Right lobe of liver (tissue), 6 donors: ENCODE measurements at places on chromosomes 7 and 10.

DNA sequence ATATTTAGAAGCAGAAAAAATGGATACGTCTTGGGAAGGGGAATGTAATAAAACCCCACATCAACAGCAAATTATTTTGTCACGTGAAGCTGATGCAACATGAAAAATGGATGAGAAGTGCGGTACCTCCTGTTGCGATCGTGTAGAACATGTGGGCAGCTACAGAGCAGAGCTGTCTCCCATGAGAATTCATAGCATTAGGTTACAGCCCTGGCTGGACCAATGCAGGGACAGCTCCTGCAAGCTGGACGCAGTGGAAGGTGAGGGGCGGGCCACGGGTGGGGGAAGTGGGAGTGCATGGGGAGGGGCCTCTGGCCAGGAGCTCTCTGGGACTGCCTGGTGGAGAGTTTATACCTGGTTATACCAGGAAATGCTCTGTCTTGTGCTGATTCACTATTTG is 120.3 kb downstream of the GATA3 start:
- DNase-seq = no peak

DNA sequence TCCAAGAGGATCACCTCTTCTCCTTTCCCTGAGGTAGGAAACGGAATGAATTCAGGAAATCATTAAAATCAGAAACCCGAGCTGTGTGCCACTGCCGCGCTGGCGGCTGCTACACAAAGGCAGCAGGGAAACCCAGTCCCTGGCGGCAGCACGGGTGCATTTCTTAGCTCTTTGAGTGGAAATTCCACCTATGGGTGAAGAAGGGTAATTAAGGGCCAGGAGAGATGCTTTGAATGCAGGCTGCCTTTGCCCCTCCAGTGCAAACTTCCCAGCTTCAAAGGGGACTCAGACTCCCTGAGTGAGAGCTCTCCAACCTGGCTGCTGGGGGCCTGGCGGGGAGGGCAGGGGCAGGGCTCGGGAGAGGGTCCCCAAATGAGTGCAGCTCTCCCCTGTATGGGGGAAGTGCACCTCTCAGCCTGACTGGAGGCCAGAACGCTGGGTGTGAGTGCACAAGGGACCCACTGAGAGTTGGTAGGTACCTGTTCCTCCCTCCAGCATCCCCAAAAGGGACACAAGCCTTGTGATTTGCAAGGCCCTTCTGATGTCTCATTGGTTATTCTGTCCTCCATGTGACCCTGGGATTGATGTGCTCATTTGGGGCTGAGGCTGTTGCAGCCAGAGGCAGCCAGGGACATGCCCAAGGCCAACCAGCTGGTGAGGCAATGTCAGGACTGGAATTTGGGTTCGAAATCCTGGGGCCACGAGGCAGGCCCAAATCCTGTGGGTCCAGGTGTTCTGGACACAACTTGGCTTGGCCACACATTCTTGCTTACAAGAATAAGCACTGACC is 16.3 kb upstream of the ZMIZ1 start:
- DNase-seq = peak; percentile 33

DNA sequence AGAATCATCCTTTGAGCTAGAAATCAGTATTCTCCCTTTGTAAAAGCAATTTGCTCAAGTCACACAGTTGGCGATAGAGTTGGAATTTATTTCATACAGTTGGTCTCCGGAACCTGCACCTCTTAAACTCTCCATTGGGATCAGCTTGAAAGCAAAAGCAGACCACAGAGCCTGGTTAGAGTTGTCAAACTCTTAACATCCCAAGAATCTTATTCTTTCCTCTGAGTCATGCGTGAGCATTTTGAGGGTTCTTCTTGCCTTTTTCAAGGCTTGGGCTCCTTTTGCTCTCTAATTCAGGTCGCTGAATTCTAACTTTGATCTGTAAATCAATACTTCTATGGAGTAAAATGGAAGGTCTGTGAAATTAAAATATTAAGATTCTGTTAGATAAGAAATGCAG is 19.6 kb upstream of the SCIN start:
- no peak for DNase-seq

DNA sequence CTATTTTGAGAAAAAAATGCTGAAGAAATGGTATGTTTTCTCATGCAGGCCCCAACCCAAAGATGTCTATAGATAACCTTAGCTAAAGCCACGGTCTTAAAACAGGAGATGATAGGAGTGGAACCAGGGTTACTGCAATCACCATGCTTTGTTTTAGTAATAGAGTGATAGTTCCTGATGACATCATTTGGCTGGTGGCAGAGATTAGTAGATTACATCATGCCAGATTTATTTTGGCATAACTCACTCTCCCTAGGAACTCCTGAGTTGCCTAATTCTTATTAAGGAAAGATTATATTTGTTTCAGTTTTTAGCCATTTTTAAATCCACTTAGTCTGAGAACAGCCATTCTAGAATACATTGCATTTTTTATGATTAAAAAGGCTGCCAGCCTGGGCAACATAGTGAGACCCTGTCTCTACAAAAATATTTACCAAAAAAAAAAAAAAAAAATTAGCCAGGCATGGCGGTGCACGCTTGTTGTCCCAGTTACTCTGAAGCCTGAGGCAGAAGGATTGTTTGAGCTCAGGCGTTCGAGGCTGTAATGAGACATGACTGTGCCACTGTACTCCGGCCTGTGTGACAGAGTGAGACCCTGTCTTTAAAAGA is 17.8 kb downstream of the ENO4 start:
- no peak for DNase-seq

DNA sequence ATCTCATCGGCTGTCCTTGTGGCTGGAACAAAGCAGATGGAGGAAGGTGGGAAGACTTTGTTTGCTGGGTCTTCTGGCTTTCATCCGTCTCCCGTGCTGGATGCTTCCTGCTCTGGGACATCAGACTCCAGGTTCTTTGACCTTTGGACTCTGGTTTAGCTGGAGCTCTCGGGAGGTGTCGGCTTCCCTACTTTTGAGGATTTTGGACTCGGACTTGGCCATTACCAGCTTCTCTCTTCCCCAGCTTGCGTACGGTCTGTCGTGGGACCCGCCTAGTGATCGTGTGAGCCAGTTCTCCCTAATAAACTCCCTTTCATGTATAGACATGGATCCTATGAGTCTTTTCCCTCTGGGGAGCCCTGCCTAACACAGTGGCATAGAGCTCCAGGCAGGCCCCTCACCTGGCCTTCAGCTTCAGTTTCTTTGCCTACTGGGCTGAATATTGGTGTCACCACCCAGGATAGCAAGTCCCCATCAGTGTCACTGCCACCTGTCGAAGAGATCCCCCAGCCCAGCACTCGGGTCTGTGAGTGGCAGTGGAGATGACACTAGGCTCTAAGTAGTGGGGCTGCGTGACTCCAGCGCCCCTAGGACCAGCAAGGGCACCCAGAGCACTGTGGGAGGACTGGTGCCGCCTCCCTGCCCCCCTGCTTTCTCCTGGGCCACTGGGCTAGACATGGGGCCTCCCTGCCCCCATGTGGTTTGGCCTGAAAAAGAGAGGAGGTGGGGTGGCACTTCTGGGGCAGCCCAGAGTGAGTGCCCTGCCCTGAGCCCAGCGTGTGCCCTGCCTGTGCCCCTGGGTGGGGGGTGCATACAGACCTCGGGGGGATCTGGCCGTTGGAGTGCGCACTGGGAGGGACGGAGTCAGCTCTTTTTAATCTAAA is 135.6 kb downstream of the LHPP start:
- DNase-seq = no peak

GRCh38 chr7:2084331-2084730 is 148.4 kb downstream of the MAD1L1 start:
- no peak for DNase-seq

DNA sequence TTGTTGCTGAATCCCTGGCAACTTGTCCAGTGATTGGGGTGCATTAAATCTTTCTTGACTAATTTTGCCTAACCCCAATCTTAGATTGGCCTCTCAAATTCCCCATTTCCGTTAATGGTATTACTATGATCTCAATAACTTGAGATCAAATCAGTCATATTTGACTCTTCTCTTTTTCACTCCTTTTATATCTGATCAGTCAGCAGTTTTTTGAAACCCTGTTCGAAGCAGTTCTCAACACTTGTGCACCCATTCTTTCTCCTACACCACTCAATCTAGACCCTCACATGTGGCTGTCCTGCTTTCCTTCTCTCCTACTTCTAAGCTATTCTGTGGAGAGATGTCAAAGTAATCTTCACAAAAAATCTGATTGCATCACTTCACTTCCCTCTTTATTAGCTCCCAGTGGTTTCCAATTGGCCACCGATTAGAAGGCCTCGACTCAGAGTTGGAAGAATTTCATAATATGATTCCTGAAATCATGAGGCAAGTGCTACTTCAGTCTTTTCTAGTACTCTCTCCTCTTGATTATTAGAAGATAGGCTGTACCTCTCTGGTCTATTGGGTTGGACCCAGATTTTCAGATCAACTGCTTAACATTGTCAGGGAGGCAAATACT is 128.9 kb downstream of the ZNF365 start:
- DNase-seq = no peak

DNA sequence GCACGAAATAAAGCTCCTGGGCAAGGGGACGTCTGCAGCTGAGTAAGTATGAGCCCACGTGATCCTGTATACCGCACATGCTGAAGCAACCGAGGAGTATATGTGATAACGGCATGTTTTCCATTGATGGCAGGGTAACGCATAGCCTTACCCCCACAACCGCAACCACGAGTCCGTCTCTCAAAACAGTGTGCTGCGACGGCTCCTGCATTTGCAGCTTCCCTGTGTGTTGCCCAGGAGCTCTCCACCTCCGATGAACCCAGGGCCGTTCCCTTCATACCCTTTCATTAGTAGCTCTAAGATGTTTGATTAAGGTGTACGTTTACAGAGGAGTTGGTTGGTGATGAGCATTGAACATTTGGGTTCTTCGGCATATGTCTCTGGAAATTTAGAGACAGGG is 69.3 kb downstream of the MGMT start:
- no peak for DNase-seq

GRCh38 chr10:127358337-127358736 is 161.9 kb upstream of the INSYN2A start:
- no peak for DNase-seq

- DNase-seq = no peak
These were observed 52.6 kb downstream of the CACNA2D1 start for GRCh38 chr7:82390936-82391335.

DNA sequence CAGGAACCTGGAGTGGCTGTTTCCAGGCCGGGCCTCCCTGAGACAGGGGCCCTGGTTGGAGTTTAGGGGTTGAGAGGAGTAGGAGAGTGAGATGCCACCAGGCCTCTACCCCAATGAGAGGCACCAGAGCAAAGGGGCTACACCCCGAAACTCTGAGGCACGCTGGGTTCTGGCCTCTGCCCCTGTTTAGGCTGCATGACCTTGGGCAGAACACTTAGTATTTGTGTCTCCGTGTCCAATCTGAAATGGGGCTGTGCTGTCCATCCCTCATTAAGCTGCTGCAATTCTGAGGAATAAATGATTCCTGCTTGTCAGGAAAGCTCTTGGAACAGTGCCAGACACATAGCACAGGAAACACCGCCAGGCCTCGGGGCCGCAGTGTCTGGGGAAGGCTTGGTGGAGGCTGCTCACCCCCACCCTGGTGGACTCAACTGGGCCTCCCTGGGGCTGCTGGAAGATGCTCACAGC is 40.5 kb upstream of the SAMD8 start:
- no peak for DNase-seq

GRCh38 chr10:102150970-102151773 is 1.0 kb upstream of the NOLC1 start:
- no peak for DNase-seq

DNA sequence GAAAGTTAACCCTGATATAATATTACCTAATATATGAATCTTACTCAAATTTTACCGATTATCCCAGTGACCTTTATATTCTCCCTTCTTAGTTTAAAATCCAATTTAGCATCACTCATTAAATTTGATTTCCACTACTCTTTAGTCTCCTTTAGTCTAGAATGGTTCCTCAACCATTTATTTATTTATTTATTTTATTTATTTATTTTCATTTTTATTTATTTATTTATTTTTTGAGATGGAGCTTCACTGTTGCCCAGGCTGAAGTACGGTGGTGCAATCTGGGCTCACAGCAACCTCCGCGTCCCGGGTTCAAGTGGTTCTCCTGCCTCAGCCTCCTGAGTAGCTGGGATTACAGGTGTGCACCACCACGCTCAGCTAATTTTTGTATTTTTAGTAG is 92.8 kb downstream of the LCOR start:
- no peak for DNase-seq

- DNase-seq = no peak
These were observed 204.7 kb downstream of the USP6NL start for GRCh38 chr10:11406746-11407145.

- no peak for DNase-seq
These were observed 533.0 kb upstream of the POT1 start for GRCh38 chr7:125462615-125463014.

- DNase-seq = peak; percentile 73
These were observed 159.3 kb downstream of the BMPER start for GRCh38 chr7:34064519-34065158.

DNA sequence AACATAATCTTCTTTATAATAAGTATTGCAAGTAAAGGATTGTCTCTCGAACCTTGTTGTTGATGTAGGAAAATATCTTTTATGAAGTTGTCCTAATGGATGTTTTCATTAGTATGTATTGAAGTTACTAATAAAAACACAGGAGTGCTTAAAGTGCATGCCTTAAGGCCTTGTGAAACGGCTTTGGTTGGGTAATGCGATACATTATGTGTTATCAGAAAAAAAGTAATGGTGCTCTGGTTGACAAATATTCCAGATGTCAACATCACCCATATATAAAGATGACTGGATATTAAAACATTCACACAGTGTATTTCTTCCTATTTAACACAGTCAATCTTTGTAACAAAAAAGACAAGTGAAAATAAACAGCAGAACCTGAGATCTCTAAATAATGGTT is 310.7 kb downstream of the PRKG1 start:
- DNase-seq = no peak

- no peak for DNase-seq
These were observed 107.9 kb upstream of the FRMD4A start for GRCh38 chr10:14438576-14438975.

GRCh38 chr10:116888380-116889055 is 39.2 kb downstream of the ENO4 start:
- peak; percentile 88 for DNase-seq

- no peak for DNase-seq
These were observed 89.4 kb upstream of the MYL10 start for GRCh38 chr7:101718363-101719122.

DNA sequence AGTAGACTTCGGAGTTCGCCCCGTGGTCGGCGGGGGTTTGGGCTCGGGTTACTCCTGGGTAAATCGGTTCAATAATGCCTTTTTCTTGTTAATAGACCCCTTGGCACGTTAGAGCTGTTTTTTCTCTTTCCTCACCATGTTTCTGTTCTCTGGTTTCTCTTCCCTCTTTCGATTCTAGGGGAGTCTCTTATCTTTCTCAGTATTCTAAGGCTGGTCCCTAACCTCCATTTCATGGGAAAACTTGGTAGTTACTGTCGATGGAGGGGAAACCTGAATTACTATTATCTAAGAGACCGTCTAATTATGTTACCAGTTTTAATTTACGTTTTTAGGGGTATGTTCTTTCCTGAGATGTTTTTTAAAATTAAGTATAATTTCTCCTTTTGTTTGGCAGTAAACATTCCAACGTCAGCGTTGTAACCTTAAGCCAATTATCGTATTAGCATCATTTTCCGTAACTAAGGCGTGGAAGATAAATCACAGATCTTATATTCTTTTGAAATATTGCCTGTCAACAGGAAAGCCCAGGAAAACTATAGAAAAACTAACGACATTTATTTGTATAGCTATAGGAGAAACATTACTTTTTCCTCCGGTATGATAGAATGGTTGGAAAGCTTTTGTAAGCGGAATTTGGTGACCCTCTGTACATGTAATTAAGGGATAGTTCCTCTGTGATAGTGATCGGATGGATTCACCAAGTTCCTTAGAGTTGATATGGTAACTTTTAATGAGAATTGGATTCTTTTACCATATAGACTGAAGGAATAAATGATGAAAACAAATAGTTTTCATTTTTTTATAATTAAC is 847 bp downstream of the BTAF1 start:
- DNase-seq = no peak

GRCh38 chr10:10798102-10798863 is 219.4 kb upstream of the CELF2 start:
- DNase-seq = no peak
